Fibroblast of skin of right quadriceps (primary cell): ENCODE measurements at places on chromosomes 1 and 21.

DNA sequence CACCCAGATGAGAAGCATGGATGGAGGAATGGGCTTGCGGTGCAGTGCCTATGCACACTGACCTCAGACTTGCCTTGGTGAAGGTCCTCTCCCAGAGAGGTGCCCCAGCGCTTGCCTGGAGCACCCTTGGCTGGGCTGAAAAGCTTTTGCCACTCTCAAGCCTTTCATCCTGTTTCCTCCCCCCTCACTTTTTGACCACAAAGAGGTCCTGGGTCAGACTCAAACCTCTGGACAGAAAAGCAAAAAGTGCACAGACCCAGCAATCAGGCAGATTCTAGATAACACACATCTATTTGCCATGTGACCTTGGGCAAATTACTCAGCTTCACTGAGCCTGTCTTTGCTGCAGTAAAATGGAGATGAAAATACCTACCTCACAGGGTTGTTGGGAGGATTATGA is 7.3 kb downstream of the TMEM35B start:
- no peak for DNase-seq

DNA sequence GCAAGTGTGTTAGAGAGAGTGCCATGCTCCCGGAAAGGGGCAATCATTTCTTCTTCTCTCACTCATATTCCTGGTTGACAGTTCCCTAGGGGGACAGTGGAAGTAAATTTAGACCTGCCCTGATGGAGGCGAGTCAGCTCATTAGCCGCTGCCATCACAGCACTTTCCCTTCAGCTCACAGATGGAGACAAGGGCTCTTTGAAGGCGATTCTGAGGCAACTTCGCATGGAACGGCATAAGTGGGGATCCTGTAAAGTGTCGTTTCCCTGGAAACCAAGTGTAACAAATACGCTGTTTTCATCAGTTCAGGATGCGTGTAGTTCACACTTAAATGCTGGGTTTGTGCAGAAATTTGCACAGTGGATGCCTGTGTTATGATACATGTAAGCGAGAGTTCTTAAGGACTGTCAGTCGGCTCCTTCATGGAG is 114.5 kb upstream of the TMPRSS15 start:
- DNase-seq: peak; percentile 34

DNA sequence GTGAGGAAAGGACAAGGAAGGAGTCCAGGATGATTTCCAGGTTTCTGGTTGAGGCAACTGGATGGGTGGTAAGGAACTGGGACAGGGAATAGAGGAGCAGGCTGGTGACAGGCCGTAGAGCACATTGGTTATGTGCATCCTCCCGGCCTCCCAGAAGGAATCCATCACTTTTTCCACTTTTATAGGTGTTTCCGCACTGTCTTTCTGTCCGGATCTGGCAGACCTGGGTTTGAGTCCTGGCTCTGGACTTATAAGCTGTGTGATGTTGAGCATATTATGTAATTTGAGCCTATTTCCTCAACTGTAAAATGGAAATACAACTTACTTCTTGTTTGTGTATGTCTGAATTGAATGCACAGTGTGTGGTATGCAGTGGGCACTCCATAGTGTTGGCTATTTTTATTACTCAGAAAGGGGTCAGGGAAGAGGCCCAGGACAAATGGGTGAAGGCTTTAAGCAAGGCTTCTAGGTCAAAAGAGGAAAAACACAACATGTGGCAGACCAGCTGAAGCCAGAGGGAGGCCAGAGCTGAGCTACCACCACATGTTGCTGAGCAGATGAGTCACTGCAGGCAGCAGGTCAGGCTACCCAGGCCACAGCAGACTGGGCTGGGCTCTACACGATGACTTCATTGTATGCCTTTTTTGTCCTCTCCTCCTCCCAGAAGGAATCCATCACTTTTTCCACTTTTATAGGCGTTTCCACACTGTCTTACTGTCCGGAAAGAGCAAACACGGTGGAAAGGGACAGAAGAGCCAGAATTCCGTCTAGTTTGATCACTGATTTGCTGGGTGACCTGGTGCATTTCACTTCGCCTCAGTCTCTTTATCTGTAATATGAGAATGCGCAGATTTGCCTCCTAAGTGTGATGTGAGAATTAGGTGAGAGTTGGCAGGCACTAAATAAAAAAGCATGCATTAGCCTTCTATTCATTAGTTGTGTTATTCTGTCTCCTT is 791 bp upstream of the MAST2 start:
- peak; percentile 90 for DNase-seq

DNA sequence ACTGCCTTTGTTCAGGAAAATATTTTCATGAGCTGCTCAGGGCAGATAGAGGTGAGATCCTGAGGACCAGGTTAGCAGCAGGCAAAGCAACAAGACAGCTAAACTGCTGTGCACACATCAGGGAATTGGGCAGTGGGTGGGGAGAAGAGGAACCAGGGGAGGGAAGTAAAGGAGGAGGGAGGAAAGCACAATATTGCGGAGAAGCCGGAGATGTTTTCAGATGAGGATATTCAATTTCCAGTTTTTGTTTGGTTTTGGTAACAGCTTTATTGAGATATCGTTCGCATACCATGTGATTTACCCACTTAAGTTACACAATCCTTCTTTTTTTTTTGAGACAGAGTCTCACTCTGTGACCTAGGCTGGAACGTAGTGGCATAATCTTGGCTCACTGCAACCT is 34.5 kb downstream of the EPHA10 start:
- no peak for DNase-seq

DNA sequence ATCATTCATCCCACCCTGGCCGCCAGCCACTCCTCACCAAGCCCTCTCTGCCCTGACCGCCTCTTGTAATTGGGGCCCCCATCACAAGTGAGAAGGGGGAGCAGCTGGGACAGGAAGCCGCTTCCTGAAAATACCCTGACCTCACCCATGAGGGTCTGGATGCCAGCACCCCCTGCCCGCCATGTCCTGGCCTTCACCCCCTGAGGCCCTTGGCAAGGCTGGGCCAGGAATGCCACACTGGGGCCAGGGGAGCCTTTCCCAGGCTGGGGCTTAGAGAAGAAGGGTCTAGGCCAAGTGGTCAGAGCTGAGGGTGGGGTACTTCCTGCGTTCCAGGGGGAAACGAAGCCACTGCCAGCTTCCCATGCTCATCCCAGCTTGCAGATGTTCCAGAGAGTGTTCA is 60.5 kb downstream of the TAS1R2 start:
- DNase-seq: no peak
